ENCODE measurements at places on chromosomes 6 and 20.

GRCh38 chr20:59823030-59823423 is 110.4 kb downstream of the SYCP2 start:
- no peak for DNase-seq

DNA sequence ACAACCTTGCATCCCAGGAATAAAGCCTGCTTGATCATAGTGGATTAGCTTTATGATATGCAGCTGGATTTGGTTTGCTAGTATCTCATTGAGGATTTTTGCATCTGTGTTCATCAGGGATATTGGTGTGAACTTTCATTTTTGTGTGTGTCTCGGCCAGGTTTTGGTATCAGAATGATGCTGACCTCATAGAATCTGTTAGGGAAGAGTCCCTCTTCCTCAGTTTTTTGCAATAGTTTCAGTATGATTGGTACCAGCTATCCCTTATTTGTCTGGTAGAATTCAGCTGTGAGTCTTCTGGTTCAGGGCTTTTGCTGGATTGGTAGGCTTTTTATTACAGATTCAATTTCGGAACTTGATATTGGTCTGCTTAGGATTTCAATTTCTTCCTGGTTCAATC is 132.5 kb downstream of the ZFAND3 start:
- no peak for DNase-seq

DNA sequence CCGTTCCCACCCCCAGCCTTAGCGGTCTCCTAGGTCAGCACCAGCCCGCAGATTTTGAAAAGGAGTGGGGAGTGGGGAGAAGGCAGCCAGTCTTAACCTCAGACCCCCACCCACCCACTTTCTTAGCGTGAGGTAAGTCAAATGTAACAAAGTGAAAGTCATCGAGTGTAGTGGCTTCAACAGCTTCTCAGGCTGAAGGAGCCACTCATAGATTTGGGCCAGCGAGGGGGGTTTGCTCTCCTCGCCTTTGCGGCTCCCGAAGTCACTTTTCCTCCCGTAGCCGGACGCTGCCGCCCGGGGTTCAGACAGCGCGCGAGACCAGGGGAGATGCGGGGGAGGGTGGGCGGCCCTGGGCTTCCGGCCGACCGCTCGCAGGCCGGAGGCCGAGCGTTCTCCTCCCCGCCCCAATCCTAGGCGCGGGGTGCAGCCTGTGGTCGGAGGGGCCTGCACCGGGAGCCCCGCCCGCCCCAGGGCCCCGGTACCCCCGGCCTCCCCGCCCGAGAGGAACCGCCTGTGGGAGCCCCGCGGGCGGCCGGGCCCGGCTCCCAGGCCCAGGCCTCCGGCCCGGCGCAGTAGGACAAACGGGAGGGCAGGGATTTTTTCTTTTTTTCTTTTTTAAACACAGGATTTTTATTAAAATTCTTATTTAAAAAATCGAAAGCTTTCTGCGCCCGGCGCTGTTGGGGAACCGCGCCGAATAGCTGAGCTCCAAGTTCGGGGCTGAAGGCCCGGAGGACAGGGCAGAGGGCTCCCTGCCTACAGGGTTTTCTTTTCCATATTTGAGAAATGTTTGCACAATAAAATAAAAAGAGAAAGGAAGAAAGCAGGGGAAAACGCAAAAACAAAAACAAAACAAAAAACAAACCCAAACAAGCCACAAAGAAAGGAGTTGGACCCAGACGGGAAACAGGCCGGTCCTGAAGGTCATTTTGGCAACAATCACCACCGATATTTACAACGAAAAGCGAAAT is 3.2 kb downstream of the NKX2-2 start:
- DNase-seq, result no peak

GRCh38 chr20:22466447-22467171 is 117.8 kb downstream of the FOXA2 start:
- peak; percentile 85 for DNase-seq

- no peak for DNase-seq
Observed at GRCh38 chr6:74479420-74479819, 726.4 kb downstream of the COL12A1 start.

DNA sequence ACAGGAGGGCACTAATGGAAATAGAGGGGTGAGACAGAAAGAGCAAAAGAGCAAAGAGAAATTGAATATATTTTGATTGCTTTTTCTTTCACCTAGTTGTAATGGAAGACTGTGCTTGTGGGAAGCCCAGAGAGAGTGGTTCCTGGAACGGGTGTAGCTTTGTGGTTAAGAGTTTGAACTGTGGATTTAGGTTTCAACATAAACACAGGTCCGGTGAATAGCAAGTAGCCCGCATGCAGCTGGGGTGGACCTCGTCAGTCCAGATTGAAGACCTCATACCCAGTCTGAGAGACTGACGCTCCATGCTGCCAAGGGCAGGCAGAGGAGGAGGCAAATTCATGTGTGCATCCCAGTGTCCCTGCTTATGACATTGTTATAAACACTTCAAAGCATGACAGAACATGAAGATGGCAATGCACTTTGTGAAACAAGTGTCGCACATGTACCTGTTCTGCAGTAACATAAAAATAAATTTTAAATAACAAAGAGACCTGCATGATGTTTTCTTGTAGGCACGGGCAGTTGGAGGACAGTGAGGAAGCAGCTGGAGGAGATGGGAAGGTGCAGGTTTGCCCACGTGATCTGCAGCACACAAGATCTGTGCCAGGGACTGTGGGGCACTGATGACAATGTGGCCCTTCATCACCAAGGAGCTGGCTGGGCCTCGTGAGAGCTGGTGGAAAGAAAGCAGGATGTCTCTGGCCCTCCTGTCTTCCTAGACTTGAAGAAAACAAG is 220.5 kb upstream of the SSTR4 start:
- DNase-seq, result no peak

DNA sequence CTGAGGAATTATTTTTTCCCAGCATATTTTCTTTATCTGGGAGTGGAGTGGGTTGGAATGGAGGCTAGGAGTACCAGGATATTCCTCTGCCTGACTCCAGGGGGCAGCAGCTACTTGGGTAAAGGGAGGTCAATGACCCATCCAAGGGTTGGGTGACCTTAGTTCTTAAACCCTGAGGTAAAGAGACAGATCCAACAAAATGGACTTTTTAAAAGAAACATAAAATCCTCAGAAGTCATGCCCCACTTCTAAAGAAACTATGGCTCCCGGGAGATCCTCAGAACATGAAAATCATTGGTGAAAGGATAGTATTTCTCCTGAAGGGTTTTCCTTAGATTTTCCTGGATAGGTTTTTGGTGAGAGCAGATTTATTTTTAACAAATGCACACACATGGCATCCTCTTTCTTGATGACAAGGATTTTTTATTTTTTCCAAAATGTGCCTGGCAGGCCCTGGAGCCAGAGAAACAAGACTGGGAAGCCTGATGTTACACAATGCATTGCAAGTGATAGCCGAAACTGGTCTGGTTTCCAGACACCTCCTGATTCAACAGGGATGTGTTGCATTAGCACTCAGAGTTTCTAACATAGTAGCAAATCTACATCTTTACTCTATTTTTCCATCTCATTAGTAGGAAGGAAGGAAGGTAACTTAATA is 240.9 kb upstream of the BTBD3 start:
- peak; percentile 50 for DNase-seq

DNA sequence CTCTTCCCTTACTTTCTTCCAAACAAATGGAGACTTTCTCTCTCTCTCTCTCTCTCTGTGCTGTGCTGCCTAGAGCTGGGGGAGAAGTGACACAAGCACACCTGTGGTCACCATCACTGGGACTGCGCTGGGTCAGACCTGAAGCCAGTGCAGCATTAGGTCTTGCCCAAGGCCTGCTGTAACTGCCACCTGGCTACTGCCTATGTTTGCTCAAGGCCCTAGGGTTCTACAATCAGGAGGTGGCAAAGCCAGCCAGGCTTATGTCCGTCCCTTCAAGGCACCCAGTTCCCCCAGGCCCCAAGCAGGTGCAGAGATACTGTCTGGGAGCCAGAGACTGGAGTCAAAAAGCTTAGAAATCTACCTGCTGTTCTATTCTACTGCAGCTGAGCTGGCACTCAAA is 49.4 kb upstream of the TOP1 start:
- DNase-seq, result no peak

DNA sequence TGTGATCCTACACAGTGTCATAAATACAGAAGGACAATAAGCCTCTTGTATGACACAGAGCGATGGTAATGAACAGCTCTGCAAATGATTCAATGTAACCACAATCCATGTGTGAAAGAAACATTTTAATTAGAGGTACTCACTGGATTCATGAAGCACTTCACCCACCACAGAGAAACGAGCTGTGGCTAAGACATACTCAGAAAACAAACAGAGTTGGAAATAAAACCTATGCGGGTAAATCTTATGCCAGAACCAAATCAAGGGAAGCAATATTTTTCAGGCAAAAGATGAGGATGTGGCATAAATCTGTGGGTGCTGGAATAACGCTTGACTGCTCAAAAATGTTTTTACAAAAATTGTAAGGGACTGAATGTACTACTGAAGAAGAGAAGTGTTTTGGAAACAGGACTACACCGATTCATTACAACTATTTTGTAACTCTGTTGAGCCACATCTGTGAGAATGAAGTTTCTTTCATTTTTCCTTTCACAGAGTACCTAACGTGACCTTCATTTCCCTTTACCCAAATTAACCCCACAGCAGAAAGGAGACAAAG is 112.1 kb downstream of the WDR27 start:
- no peak for DNase-seq

GRCh38 chr20:4726710-4727397 is 5.1 kb downstream of the PRND start:
- no peak for DNase-seq

DNA sequence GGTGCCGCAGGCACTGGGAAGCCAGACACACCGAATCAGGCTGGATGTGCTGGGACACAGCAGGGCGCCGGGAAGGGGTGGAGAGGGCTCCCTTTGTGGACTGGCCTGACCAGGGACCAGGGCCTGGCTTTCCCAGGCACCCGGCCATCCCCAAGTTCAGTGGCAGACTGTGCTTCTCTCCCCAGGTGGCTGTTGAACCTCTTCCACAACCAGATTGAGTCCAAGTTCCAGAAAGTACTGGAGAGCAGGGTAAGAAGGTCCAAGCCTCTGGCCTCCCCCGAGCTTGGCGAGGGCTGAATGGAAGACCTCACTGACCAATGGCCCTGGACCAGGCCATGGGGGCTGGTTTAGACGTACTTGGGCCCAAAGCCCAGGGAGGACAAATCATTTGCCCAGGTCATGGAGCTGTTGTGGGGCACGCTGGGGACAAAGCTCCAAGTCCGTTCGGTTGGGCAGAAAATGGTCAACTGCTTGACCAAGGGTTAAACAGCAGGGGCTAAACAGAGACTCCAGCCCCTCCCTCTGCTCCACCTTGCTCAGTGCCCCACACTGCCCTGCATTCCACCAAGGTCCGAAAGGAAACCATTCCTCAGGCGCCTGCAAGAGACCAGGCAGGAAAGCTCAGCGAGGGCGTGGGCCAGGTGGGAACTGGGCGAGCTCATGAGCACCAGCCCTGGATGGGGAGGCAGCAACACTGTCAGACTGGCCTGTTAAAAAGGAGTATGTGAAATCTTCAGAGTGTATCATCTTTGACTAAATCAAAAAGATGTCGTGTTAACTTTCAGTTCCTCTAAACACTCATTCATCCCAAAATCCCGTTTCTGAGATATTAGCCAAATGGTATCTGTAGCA is 9.1 kb downstream of the LBP start:
- DNase-seq, result no peak

DNA sequence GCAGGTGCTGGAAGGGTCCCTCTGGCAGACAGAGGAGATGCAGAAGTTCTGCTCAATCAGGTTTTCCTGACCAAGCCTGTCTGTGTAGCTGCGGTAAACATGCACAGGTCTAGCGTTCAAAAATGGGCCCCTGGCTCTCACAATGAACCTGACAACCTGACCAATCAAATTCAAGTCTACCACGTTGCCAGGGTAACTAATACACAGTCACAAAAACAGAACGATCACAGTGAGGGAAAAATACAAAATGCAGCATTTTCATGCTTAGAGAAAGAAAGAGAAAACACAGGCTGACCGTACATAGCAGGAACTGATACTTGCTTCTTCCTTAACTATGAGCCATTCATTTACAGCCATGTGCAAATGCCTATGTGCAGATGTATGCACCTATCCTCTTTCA is 353.1 kb upstream of the TSHZ2 start:
- no peak for DNase-seq

DNA sequence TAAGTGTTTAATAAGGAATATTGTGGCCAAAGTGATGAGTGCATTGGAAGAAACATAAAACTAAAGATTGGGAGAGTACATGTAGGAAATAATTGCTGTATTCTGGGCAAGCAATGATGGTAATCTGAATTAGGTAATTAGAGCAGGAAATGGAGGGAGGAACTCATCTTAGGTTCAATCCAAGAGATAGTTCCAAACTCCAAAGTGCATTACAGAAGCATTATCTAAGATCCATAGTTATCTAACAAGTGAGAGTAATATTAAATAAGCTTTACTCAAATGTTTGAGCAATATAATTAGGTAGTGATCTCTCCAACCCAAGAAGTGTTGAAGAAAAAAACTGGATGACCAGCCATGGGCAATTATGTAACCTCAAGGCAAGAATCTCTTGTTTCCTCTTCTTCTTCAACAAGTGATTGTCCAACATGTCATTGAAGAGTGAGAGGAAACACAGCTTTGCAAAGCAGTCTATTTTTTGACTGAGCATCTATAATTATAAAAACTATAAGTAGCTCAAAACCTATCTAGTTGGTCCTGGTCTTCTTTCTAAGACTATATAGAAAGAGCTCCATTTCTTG is 181.2 kb upstream of the TNFAIP3 start:
- no peak for DNase-seq

DNA sequence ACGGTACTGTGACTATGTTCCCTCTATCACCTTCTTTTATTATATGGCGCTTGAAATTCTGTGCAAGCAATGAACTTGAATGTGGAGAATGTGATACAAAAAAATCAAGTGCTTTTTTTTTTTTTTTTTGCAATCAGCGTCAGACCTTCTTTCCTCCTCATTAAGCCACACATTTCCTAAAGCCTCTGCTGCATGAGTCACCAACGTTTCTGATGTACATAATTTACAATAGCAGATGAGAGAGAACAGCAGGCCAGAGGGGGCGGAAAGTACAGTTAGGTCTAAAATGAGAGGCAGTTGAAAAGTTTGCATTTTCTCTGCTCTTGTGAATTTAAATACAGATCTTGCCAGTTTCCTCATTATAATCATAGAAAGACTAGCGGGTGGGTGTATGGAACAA is 114.6 kb upstream of the RIPOR2 start:
- no peak for DNase-seq

GRCh38 chr6:38137608-38138265 is 318.2 kb downstream of the ZFAND3 start:
- no peak for DNase-seq

DNA sequence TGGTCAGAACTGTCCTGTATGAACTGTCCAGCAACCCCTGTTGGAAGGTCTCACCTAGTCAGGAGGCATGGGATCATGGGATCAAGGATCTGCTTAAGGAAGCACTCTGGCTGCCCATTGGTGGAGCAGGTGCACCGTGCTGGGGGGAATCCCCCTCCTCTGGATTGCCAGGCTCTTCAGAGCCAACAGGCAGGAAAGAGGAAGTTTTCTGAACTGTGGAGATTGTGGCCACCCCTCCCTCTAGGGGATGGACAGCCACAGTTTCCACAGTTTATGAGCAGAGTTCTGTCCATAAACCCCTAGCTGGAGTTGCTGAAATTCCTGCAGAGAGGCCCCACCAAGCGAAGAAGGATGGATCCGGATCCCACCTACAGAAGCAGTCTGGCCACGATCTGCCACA is 13.0 kb upstream of the HLA-DQB1 start:
- no peak for DNase-seq
